ENCODE measurements at places on chromosomes 2 and 18.

- no peak for DNase-seq
Observed at GRCh38 chr18:73461780-73462059, 593.9 kb upstream of the NETO1 start.

DNA sequence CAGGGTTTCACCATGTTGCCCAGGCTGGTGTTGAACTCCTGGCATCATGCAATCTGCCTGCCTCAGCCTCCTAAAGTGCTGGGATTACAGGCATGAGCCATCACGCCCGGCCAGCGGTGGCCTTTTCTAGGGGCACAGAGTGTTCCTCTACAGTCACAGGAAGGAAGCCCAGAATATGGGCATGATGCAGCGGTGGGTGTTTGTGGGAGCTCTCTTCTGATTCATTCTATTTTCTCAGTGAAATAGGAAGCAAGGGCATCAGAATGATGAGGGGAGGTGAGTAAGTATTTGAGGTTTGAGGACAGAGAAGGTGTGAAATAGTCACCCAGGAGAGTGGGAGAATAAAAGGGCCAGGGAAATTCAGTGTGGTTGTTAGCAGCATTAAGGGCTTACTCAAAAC lies 70.3 kb upstream of the PSME4 start:
- no peak for DNase-seq

- DNase-seq, result no peak
Observed at GRCh38 chr2:79219383-79219988, 59.9 kb upstream of the REG3A start.

- no peak for DNase-seq
Observed at GRCh38 chr2:46389417-46389916, 89.9 kb upstream of the TMEM247 start.

DNA sequence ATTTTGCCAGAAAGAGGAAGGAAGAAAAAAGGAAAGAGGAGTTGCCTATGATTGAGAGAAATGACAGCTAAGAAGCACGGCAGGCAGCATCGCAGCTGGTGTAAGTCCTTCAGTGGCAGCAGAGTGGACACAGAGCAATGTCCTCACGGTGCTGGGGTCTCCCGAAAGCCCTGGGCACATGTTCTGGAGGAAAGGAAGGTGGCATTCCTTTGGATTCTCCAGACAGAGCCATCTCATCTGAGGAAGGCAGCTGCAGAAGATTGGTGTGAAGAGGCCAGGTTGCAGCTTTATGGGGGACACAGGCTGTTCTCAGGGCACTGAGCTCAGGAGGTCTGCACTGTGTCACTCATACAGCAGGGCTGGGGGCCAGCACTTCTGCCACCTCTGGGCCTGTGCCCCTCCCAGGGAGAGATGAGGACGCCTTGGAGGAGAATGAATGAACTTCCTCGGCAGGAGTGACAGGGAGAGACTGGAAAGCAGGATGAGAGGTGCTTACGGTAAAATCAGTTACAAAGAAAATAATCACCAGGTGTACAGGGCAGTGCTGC lies 252.0 kb upstream of the MYT1L start:
- no peak for DNase-seq

DNA sequence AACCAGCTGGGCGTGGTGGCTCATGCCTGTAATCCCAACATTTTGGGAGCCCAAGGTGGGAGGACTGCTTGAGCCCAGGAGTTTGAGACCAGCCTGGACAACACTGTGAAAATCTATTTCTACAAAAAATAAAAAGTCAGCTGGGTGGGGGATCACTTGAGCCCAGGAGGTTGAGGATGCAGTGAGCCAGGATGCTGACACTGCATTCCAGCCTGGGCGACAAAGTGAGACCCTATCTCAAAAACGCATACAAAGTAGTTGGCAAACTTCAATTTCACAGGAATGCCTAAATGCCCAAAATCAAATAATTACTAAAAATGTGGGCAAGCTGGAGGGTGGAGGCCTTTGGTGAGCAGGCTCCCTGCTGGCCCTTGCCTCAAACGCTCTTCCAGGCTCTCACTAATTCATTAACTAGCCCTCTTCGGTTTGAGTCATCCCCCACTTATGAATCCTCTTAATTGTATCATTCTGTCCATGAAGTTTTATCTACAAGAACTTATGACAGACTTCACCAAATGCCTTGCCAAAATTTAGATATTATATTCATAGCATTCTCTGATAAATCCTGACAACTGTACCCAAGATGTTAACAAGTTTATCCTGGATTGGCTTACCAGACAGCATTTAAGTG lies 68.7 kb upstream of the ZFP36L2 start:
- no peak for DNase-seq

DNA sequence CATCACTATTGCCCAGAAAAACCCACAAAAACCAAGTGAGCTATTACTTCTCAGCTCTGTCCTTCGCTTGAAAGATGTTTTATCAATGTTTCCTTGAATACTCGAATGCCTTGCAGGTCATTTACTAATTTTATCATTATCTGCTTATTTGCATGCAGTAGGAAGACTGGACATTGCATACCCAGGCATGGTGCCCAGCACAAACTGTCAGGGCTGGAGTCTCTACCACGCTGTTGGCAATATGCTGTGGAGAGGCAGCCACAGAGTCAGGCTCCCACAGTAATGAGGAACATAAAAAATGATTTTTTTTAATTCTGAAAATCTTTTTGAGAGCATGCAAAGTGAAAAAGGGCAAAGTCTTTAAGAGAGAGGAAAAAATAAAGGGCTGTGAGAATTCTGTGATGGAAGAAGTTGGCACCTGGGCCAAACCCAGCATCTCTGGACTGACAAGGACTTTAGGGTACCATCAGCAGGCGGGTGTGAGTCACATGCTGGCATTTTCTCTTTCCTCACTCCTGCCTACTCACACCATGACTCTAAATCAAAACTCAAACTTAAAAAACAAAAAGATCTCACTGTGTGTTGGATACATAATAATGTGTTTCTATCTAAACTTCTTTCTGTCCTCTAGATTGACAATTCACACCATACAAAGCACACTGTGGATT lies 709.8 kb upstream of the FANCL start:
- DNase-seq, result no peak

GRCh38 chr2:97982621-97983020 lies 13.1 kb downstream of the TMEM131 start:
- DNase-seq, result no peak

DNA sequence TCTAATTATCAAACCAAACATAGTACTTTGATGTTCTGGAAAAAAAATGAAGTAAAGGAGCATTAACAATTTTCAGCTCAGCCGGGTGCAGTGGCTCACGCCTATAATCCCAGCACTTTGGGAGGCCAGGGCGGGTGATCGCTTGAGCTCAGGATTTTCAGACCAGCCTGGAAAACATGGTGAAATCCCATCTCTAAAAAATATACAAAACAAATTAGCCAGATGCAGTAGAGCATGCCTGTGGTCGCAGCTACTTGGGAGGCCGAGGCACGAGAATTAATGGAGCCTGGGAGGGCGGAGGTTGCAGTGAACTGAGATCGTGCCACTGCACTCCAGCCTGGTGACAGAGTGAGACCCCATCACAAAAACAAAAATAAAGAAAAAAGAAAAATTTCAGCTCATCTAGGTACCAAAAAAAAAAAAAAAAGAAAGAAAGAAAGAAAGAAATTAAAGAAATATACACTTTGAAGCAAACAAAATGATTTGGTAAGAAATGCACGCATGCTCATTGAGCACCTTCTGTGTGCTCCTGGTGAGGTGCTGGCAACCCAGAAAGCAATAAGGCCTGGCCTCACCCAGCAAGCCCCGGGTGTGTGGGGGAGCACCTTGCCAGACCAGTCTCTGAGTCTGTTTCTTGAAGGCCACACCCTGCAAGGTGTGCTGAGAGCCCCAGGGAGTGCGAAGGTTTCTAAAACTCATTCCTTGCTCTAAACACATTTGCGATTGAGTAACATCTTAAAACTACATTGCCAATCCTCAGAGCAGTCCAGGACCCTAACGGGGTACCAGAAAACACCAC lies 133.5 kb downstream of the TFCP2L1 start:
- no peak for DNase-seq

DNA sequence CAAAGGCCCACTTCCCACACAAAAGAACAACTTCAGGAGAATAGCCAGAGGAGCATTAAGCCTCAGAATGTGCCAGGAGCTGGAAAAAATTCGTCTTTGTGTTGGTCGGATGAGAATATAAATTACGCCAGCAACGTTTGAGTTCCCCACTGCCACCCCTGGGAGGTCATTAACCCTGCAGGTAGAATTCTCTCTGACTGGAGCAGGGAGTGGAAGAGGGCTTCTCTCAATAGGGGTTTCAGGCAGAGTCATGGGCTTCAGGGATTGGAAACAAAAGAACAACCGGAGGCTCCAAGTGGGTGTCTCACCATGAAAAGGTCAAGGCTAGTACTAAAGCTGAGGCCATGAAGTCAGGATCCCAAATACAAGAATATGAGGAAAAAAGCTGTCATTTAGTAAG lies 69.0 kb upstream of the DDX18 start:
- DNase-seq, result no peak

DNA sequence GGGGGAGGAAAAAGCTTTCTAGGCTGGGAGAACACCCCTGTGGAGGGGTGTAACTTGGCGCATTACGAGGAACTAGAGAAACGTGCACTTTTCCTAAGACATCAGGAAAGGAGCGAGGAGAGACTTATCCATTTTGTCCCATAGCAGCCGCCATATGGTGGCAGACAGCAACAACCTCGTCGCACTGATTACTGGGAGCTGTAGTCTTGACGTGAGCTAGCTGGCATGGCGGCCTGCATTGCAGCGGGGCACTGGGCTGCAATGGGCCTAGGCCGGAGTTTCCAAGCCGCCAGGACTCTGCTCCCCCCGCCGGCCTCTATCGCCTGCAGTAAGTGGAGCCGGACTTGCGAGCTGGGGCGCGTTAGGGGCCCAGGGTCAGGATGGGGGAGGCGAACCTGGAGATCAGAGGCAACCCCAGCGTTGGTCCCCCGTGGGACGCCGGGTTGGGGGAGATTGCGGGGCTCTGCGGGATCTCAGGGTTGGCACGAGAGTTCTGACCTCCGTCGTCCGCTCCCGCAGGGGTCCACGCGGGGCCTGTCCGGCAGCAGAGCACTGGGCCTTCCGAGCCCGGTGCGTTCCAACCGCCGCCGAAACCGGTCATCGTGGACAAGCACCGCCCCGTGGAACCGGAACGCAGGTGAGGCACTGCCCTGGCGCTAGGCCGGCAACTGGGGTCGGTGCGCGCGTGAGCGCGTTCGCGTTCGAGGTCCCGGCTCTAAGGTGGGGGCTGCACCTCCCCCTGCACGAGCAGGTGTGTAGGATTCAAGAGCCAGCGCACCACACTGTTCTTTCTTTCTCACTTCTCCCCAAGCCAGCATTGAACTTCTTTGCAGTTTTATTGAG lies at the start of gene MRPL19:
MRPL19 (plus strand) TSS at position 201 of the 843 bp plus-strand sequence; CDS start at position 226, 25 bp downstream.
- DNase-seq, result peak; percentile 60

GRCh38 chr2:144325086-144325485 lies 194.8 kb downstream of the ZEB2 start:
- DNase-seq, result peak; percentile 88

DNA sequence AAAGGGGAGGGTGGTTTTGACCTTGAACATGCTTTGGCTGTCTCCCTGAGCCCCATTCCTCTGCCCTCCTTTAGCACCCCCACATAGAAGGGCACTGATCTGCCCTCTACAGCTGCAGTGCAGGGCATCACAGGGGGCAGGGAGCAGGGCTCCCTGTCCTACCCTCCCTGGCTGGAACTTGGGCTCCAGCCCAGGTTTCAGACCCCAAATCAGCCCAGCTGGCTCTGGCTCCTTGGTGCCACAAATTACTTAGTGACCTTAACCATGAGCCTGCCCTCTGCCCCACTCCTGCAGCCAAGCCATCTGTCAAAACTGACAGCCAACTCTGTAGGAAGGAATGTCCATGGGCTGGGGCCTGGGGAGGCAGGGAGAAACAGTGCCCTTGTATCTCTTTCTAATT lies 105.6 kb downstream of the MAPK4 start:
- DNase-seq, result no peak

DNA sequence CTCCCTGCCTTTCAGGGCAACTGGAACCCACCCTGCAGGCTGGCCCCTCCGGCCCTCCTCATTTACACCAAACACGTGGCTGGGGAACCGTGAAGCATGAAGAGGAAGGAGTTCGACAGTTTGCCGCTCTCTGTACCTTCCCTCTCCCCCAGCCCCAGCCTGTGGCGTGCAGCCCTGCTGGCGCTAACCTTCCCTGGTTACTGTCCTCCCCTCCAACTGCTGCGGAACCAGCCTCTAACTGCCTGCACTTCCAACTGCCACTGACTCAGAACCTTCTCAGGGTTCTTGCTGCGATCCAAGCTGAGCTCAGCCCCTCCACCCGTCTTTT lies 19.2 kb upstream of the GNAL start:
- no peak for DNase-seq

- DNase-seq, result no peak
Observed at GRCh38 chr18:10304853-10305252, 149.6 kb upstream of the APCDD1 start.

DNA sequence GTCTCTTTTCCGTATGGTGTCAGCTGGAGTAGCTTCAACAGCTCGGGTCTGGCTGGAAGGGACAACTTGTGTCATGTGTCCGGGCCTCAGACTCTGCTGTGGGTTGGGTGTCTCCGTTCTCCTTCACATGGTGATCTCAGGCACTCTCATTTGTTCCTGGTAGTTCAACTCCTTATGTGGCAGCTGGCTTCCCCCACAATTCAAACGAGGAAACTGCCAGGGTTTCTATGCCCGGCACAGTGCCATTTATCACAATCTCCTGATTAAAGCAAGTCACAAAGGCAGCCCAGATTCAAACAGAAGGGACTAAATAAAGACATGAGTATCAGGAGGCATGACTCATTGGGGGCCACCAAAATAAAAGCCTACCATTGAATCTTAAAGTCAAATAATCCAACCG lies 22.7 kb downstream of the MRO start:
- DNase-seq, result no peak

- DNase-seq, result no peak
Observed at GRCh38 chr18:76524900-76525698, 30.1 kb upstream of the ZNF516 start.

DNA sequence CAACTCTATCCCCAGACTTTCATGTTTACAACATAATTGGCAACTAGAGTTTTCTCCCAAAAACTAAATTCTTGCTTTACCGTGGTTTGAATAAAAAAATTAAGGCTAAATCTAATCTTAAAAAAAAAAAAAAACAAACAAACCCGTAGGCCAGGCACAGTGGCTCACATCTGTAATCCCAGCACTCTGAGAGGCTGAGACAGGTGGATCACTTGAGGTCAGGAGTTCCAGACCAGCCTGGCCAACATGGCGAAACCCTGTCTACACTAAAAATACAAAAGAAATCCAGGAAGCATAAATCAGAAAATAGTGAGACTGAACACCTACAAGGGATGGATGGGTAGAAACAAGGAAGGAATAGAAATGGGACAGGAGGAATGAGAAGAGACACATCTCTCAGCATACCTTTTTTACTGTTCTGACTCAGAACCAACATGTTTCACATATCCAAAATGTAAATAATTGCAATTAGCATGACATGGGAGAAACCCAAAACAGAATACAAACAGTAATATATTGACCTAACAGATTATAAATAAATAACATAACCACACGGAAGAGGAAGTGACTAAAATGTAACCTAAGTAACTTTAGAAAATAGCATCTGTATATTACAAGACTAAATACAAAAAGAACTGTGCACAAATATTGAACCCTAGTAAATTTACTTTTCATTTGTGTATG lies 17.5 kb downstream of the MGAT4A start:
- no peak for DNase-seq

GRCh38 chr18:62846313-62846712 lies 131.0 kb downstream of the PHLPP1 start:
- no peak for DNase-seq

Measured in T-helper 1 cell (primary cell).